Urothelium cell line (cell line): ENCODE measurements at places on chromosomes 11 and 22.

GRCh38 chr22:37485395-37486223, 575 bp downstream of the MFNG start:
- DNase-seq = no peak

GRCh38 chr11:102653744-102654291, 28.7 kb upstream of the MMP20 start:
- no peak for DNase-seq

GRCh38 chr22:29563652-29564460, 10.3 kb upstream of the THOC5 start:
- no peak for DNase-seq

DNA sequence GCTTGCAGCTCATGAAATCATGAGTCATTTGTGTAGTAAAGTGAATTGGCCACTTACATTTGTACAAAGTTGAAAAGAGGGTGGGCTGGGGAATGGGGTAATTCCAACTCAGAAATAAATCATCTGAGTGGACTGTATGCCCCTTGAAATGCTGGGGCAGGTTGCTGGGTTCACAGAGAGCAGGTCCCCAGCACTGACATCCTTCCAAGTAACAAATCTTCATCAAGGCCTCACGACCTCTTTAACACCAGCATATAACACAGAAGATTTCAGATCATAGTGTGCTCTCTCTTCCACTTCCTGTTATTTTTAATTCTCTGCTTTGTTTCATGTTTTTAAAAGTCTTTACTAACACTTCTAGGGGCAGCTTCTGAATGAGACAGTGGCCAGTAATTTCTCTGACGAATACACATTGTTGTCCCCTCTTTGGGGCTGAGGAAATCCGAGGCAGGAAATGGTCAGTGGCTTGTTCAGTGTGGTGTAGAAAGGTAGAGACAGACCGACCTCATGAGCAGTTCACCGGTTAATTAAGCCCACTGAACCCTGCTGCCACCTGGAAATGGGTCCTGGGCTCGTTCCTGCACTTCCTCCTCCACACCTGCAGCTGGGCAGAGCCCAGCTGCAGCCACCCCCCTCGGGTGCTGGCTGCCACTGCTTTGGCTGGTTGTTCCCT, 127.7 kb downstream of the MAML2 start:
- DNase-seq = no peak

- DNase-seq = no peak
Observed at GRCh38 chr22:42296883-42297282, 26.4 kb upstream of the TCF20 start.

DNA sequence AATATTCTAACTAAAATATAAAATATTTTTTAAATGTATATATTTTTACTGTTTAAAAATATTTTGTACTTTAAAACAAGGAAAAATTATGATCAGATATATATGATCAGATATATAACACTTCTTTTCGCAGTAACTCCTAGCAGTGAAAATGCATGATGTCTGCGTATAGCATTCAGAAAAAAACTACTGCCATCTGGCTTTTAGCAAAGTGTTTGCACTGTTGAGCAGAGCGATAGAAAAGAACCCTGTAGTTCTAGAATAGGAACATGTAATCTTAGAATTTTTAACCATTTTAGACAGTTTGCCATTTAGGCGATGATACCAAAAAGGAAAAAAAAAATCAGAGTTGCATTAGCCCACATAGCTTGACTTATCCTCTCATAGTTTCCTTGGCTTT, 370.4 kb upstream of the ANO3 start:
- DNase-seq = no peak

GRCh38 chr11:117551761-117552343, 224.2 kb downstream of the CEP164 start:
- DNase-seq = no peak
